ENCODE measurements at places on chromosomes 12 and 14. TPM values are rescaled to one million over a fixed set of nuclear protein-coding genes. Genes with fewer than 3 reads are reported as not detected.

DNA sequence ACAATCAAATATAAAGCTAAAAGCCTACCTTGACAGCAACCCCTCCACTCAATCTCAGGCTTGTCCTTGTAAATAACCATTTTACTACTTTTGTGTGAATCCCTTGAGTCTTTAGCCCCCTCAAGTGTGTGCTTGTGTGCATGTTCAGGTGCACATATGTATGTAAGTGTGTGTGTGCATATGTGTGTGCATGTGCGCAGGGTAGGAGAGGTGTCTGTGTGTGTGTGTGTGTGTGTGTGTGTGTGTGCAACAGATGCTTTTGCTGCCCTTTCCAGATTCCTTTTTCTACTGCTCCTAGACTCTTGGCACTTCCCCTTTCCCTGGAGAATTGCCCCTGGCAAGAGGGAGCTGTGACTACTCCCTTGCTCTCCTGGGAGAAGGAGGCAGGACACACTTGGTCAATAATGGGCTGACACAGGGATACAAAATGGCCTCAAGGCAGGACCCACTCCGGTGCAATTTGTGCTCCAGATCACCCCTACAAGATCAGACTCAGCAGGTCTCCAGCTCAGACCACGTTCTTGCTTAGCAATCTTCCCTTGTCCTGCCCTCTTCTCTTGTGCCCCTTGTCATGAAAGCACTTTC lies 73.4 kb downstream of the IFNG start:
- no peak for DNase-seq

GRCh38 chr12:7269273-7269672 lies 34.6 kb upstream of the ACSM4 start:
- DNase-seq: no peak

- DNase-seq: no peak
These were observed 334.6 kb downstream of the ZFP36L1 start for GRCh38 chr14:68458253-68458652.

DNA sequence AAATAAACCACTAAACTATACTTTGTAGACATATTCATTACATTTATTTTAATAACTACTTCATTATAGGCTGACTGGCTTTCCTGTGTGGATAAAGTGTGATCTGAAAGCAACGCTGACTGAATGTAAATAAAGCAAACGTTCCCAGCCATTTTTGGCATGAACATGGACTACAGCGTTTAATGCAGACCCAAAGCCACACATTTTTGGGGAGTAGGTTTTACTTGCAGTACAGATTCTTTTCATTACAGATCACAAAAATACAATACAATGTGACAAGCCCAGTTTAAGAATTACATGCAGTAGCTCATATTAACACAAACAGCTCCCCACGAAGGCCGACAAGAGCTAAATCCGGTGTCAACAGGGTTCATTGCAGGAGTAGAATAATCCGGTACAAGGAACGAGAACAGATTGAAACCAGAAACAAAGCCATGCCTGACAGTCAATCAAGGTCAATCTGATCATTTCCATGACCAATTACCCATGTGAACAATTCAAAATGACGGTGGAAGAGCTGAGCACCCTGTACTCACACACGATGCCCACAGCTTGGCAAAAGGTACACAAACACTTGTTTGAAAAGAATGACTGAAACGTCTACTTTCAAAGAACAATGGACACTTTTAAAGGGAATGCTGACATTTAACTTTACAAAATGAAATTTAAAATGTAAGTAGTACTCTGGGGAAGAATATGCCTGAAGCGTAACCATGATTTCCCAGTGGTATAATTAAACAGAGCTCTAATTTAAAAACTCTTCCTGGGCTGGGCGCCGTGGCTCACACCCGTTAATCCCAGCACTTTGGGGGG lies 5.3 kb downstream of the BAG5 start:
- no peak for DNase-seq

DNA sequence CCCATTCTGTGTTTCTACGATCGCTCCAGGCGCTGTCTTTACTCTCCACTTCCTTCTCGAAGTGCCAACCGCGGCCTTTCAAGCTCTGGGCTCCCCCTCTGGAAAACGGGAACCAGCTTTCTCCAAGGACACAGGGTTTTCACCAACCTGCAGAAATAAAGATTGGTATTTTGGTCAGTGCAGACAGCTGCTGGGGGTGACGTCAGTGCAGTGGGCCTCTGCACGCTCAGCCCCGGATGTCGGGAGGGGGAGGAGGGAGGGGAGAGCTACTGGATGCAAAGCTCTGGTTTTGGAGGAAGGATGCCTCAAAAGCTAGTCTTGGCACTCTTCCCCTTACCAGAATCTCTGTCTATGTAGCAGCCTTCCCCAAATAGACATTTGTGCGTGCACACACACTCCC lies 19.9 kb downstream of the HRK start:
- no peak for DNase-seq

- DNase-seq: no peak
These were observed 34.0 kb upstream of the CMKLR1 start for GRCh38 chr12:108373111-108373510.

DNA sequence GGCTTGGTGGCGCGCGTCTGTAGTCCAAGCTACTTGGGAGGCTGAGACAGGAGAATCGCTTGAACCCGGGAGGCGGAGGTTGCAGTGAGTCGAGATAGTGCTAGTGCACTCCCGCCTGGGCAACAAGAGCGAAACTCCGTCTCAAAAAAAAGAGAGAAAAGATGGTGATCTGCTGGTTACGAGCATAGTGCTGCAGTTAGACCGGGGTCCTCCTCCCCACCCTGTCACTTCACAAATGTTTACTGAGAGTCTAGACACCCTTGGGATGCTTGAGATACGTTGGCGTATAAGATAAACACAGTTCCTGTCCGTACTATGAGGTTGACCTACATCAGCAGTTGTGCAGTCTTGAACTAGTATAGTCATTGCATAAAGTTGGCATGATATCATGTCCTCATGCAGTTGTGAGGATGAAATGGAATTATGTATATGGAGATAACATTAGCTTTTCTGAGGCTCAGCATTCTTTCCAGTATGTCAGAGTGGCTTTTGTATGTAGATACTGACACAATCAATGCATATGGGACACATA lies 787 bp downstream of the ACAD10 start:
- no peak for DNase-seq

DNA sequence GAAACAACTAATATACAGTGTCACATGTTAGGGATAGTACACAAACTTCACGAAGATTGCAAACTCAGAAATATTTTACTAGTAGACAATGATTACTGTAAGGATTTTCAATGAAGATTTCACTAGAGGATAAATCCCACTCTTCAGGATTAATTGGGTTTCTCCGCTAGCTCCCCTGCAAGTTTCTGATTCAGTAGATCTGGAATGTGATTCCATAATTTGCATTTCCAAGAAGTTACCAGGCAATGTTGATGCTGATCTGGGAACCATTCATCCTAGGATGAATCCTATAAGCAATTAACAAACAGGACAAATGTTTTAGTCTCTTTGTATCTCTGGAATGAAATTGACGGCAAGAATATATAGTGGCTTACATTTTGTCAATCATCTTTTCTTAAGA lies 272.4 kb downstream of the ALX1 start:
- no peak for DNase-seq

GRCh38 chr14:70707138-70708038 lies 65.7 kb downstream of the TTC9 start:
- DNase-seq: no peak

GRCh38 chr12:105907982-105908381 lies 230.8 kb downstream of the NUAK1 start:
- no peak for DNase-seq

KRT1 gene
- 6,493 TPM for total RNA-seq

NTN4 gene
- total RNA-seq: 11.0 TPM
